ENCODE measurements at places on chromosomes 6 and 20.

DNA sequence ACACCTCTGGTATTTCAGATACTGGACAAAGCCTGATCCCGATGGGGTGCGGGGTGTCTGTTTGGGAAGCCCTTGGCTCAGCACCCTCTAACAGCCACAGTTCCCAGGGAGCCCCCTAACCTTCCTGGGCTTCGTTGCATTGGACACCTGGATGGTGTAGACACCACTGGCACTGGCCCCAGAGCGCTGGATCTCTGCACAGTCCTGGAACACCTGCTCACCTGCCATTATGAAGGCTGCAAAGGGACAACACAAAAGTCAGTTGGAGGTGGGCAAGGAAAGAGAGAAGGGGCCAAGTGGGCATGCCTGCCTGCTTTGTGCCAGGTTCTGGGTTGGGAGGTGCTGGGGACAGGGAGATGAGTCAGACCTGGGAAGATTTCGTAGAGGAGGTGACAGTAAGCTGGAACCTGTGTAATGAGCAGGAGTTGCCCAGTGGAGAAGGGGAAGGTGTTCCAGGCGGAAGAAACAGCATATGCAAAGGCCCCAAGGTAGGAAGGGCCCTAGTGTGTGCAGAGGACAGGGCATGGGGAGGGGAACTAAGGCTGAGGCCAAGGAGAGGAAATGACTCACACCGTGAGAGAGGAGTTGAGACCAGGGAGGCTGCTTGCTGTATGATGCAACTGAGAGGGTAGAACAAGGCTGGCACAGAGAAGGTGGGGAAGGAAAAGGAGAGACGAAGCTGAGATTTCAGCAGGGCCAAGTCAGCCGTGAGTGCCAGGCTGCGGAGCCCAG lies 34.9 kb downstream of the ANGPT4 start:
- peak; percentile 25 for DNase-seq
- no peaks in the 10 kb centered on the region for H3K4me1 ChIP-seq
- H3K36me3 ChIP-seq = no peaks in the 10 kb centered on the region
- no peak overlapping the region for H3K27ac ChIP-seq

- no peak overlapping the region for H3K27ac ChIP-seq
- H3K4me1 ChIP-seq = peaks cover 8% of the 10 kb centered on the region
- no peaks in the 10 kb centered on the region for H3K27me3 ChIP-seq
- peak overlapping the region; percentile 53 for H3K4me3 ChIP-seq
Measured at GRCh38 chr6:44270526-44271405, 516 bp downstream of the TMEM151B start.

GRCh38 chr6:40810171-40810570 lies 223.0 kb upstream of the LRFN2 start:
- H3K4me3 ChIP-seq = no peak overlapping the region
- H3K27me3 ChIP-seq = no peaks in the 10 kb centered on the region
- no peaks in the 10 kb centered on the region for H3K36me3 ChIP-seq
- no peak overlapping the region for H3K27ac ChIP-seq
- no peaks in the 10 kb centered on the region for H3K4me1 ChIP-seq
- no peak for DNase-seq

- DNase-seq = peak; percentile 64
- H3K27me3 ChIP-seq = no peaks in the 10 kb centered on the region
- H3K4me3 ChIP-seq = no peak overlapping the region
- H3K4me1 ChIP-seq = peaks cover 5% of the 10 kb centered on the region
- no peak overlapping the region for H3K27ac ChIP-seq
Measured at GRCh38 chr6:93036835-93037234, 382.5 kb downstream of the EPHA7 start.

DNA sequence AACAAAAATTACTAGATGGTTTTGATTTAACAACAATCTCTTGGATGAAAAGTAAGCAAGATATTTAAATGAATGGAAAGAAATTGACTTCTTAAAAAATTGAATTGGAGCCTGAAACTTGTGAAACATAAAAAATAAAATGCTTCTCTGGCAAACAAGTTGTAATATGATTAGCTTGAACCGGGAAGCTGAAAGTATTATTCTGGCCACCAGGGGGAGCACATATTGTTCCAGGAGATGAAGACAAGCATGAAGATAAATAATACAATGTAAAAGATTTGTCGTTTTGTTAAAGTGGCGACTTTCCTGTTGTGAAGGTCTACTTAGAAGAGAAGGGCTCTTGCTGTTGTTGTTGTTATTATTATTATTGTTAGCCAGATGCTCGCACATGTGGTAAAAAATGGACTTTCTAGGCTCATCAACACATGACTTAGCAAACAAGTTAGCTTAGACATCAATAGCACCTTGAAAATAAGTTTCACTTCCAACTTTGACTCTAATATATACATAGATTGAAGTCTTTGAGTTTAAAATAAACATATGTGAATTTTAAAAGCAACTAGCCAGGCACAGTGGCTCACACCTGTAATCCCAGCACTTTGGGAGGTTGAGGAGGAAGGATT lies 14.2 kb downstream of the PAX1 start:
- H3K4me3 ChIP-seq = no peak overlapping the region
- no peak overlapping the region for H3K27ac ChIP-seq
- DNase-seq = peak; percentile 72

- DNase-seq = no peak
- no peak overlapping the region for H3K4me3 ChIP-seq
- H3K4me1 ChIP-seq = no peaks in the 10 kb centered on the region
- no peaks in the 10 kb centered on the region for H3K36me3 ChIP-seq
- no peaks in the 10 kb centered on the region for H3K27me3 ChIP-seq
Measured at GRCh38 chr6:109795994-109796555, 105.0 kb downstream of the FIG4 start.

DNA sequence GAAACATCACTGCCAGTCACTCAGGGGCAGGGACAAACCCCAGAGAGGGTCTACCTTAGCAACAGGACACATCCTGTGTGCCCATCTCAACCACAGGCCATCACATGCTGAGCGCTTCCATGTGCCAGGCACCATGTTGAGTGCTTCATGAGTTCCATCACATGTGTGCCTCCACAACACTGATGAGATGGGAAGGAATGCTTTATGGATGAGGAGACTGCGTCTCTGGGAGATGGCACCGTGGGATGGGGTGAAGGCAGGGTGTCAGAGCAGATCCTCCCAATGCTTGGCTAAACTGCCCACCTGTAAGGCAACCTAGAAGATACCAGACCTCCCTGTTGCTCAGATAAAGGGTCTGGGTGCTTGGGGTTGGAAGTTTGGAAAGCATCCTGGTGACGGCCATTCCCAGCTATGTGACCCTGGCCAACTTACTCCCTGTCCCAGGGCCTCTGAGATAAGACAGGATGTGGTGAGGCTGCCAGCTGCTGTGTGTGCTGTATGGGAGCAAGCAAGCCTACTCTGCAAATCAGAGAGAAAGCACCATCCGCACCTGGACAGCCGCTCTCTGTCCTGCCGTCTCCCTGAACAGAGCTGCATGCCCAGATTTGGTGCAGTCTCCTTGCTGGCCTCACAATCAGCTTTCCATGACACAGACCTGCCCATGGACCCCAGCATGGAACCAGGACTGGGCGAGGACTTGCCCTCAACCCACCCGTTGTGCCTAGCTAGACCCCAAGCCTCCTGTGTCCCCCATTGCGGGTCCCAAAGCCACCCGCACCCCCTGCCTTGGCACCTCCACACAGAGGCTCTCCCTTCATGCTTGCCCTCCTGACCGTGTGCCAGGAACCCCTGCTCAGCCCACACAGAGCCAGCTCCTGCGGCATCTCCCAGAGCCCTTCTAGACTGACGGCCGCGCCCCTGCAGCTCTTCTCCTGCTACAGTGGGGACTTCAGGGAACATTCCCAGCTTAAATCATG lies 143.7 kb downstream of the SYNDIG1 start:
- H3K4me3 ChIP-seq = no peak overlapping the region
- no peaks in the 10 kb centered on the region for H3K36me3 ChIP-seq
- no peak for DNase-seq
- H3K27ac ChIP-seq = no peak overlapping the region
- H3K4me1 ChIP-seq = peaks cover 52% of the 10 kb centered on the region

- no peaks in the 10 kb centered on the region for H3K36me3 ChIP-seq
- peak overlapping the region; percentile 99 for H3K4me3 ChIP-seq
- peaks cover 15% of the 10 kb centered on the region for H3K4me1 ChIP-seq
- no peak for DNase-seq
- H3K27ac ChIP-seq = peak overlapping the region; percentile 93
Measured at GRCh38 chr6:122400462-122401089, 1.1 kb downstream of the HSF2 start.

DNA sequence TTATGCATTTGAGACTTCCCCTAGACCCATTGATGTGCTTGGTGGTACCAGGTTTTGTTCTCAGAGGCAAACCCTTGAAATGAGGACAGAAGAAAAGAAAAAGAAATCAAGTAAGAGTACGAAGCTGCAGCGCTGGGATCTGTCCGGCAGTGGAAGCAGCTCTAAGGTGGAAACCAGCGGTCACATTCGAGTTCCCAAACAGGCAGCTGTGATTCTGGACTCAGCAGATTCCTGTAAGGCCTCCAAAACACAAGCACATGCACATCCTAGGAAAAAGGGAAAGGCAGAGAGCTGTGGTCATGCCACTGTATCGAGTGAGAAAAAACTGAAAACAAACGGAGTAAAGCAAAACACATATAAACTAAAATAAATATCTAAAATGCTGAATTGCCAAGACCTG lies 4.5 kb downstream of the FAM217B start:
- no peak overlapping the region for H3K27ac ChIP-seq
- peaks cover 20% of the 10 kb centered on the region for H3K4me1 ChIP-seq

- H3K4me3 ChIP-seq = no peak overlapping the region
- no peaks in the 10 kb centered on the region for H3K27me3 ChIP-seq
- no peaks in the 10 kb centered on the region for H3K4me1 ChIP-seq
- no peak overlapping the region for H3K27ac ChIP-seq
- no peak for DNase-seq
Measured at GRCh38 chr20:6857927-6858326, 90.4 kb downstream of the BMP2 start.

GRCh38 chr6:132052096-132052495 lies 100.9 kb upstream of the CCN2 start:
- no peak overlapping the region for H3K27ac ChIP-seq
- H3K4me3 ChIP-seq = no peak overlapping the region
- no peaks in the 10 kb centered on the region for H3K36me3 ChIP-seq
- H3K27me3 ChIP-seq = no peaks in the 10 kb centered on the region
